Activated T-helper 1 cell treated with anti-CD3 and anti-CD28 coated beads, Interleukin-2, amount 50 U/mL, for 16 hours (primary cell): ENCODE measurements at places on chromosomes 12 and 14.

GRCh38 chr14:47149326-47149725, 497.7 kb upstream of the RPL10L start:
- DNase-seq, result no peak

GRCh38 chr12:111822886-111823285, 19.1 kb upstream of the MAPKAPK5 start:
- no peak for DNase-seq

DNA sequence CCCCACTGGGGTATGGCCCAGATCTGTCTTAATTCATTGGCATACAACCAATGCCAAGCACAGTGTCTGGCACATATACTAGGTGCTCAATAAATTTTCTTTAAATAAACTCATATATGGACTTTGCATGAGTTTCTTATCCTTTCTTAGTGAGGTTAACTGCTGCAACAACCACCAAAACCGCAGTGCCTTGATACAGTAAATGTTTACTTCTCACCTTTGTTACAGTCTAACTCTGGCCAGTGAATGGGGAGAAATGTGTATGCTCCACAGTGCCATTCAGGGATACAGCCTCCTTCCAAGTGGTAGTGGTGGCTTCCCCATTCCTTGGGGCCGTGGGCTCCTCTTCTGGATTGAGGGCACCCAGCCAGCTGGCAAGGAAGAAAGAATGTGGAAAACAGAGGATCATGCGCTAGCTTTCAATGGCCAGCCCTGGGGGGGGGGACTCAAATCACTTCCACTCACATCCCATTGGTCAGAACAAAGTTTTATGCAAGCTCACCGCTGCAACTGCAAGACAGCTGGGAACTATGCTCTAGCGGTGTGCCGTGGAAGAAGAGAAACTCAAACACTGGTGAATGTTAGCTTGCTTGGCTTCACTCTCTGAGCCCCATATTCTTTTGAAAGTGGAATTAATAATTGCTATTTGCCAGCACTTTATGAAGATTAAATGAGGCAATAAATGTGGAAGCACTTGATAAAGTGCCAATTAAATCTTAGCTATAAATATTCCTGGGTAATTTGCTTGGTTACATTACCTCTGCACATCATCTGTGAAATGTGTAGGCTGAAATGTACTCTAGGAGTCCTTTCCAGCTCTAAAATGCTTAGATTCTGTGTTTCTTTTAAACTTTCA, 51.0 kb upstream of the SOCS2 start:
- no peak for DNase-seq

- no peak for DNase-seq
Observed at GRCh38 chr12:76587428-76588178, 28.0 kb upstream of the OSBPL8 start.

- no peak for DNase-seq
Observed at GRCh38 chr12:47223848-47224213, 144.1 kb upstream of the AMIGO2 start.

DNA sequence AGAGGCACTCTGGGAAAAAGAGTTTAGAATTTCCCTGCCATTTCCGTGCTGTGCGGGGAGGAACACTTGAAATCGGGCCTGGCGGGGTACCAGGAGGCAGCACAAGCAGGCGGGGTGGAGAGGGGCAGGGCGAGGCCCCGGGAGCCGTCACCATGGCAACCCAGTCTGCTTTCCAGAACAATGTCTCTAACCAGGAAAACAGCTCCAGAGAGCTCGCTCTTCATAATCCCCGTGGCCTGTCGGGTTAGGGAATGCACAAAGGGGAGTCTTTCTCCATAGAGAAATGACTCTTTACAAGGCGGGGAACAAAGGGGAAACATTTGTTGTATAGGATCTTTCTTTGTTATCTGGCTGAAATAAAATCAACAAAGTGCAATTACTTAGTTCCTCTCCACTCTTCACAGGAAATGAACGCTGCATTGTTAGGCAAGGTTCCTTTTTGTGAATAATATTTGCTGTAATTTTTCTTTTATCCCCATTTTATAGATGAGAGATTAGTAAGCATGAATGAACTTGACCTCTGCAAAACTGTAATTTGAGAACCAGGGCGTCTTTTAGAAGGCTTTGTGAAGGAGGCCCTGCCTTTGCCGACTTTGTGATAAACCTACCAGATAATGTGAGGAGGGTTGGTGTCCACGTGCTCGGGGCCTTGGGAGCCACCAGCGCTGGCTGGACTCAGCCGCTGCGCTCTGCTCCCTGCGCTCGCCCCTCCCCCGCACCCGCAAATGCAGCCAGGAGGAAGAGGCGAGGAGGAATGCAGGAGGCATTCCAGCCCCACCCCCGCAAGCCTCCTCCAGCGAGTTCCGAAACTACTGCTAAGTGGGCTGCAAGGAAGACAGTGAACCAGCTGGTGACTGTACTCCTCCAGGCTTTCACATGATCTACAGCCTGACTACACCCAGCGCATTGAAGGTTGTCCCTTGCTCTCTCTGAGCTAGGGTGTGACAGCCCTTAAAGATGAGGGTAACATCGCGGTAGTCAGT, 105.2 kb upstream of the ATF7IP start:
- DNase-seq, result no peak

GRCh38 chr12:116978791-116979508, 68.2 kb downstream of the FBXW8 start:
- DNase-seq, result no peak

GRCh38 chr12:62044450-62045135, 215.6 kb upstream of the USP15 start:
- no peak for DNase-seq

- DNase-seq, result no peak
Observed at GRCh38 chr14:24965934-24966578, 83.9 kb downstream of the STXBP6 start.

GRCh38 chr12:117790198-117790597, 178.6 kb downstream of the KSR2 start:
- no peak for DNase-seq
